Glutamatergic neuron (in vitro differentiated cells): ENCODE measurements at places on chromosomes 4 and X. TPM values are rescaled to one million over a fixed set of nuclear protein-coding genes. Genes with fewer than 3 reads are reported as not detected.

DNA sequence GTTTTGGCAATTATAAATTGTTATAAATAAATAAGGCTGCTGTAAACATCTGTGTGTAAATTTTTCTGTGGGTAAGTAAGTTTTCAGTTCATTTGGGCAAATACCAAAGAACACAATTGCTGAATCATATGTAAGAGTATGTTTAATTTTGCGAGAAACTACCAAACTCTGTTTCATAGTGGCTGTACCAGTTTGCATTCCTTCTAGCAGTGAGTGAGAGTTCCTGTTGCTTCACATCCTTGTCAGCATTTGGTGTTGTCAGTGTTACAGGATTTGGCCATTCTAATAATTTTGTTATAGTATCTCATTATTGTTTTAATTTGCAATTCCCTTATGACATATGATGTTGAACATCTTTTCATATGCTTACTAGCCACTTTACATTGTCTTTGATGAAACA lies 48.4 kb downstream of the ARFIP1 start:
- no peak for DNase-seq

DNA sequence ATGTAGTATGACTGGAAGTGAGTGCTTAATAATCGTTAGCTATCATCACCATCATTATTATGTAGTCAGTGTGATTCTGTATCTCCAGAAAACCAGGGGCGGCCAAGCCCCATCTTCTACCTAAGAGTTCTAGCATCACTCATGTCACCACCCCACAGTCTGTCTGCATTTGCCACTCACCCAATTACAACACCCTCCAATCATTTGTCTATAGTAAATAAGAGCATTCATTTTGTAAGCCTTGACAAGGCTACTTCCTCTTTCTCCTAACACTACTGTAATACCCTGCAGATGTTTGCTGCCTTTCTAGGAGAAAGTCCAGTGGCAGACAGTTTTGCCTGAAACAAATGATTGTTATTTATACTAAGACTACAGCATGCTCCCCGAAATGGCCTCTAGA lies 15.8 kb upstream of the IL21 start:
- DNase-seq, result no peak

Gene OTC
- total RNA-seq, result not detected

GRCh38 chr4:142671516-142671915 lies 174.6 kb downstream of the INPP4B start:
- DNase-seq, result no peak

GRCh38 chr4:48021100-48021499 lies 4.5 kb downstream of the NIPAL1 start:
- no peak for DNase-seq

Gene SATL1
- total RNA-seq, result not detected

- no peak for DNase-seq
Observed at GRCh38 chrX:66018585-66019309, 21.1 kb downstream of the VSIG4 start.

DNA sequence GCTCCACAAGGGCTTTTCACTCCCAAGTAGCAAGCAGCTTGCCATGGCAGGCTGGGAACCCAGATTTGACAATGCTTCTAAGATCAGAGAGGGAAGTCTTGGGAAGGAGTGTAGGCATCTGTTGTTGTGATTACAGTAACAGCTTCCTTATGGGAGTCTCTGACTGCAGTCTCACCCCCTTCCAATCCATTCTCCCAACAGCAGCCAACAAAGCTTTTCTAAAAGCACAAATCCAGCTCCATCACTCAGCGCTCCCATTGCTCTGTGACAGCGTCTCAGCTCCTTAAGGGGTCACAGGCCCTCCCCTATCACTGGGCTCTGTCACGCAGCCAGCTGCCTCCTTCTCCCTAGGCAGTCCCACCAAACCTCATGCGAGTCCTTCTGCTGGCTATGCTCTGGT lies 7.1 kb downstream of the IGFBP7 start:
- DNase-seq, result no peak

DNA sequence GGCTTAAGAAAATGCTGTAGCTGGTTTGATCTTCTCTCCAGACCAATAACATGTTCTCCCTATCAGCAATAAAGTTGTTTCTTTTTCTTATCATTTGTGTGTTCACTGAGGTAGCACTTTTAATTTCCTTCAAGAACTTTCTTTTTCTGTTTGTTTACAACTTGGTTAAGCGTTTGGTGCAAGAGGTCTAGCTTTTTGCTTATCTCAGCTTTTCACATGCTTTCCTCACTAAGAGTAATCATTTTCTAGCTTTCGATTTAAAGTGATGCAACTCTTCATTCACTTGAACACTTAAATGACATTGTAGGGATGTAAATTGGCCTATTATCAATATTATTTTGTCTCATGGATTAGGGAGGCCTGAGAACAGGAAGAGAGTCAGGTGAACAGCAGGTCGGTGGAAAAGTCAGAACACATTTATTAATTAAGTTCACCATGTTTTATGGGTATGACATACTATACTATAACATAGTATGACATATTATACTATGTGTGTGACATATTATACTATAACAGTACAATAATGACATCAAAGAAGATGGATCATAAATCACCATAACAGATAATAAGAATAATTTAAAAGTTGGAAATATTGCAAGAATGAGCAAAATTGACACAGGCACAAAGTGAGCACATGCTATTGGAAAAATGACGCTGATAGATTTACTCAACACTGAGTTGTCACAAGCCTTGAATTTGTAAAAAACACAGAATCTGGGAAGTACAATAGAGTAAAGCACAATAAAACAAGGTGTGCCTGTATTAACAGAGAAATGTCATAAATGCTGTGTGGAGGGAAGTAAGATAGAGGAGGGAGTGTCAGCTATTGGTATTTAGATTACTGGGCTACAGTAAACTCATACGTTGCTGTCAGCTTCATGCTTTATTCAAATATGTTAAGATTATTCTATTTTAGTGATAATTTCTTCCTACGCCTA lies 218.6 kb upstream of the SLC7A11 start:
- DNase-seq, result no peak
